Fibroblast of villous mesenchyme (primary cell): ENCODE measurements at places on chromosomes 1 and 21. TPM values are rescaled to one million over a fixed set of nuclear protein-coding genes. Genes with fewer than 3 reads are reported as not detected.

The KRTAP22-2 gene
- total RNA-seq, result not detected in 2 replicates

The ADORA3 gene
- not detected in 2 replicates for total RNA-seq

The ZNF648 gene
- not detected in 2 replicates for total RNA-seq

The SPRR3 gene
- total RNA-seq, result not detected in 2 replicates

The LCE1A gene
- not detected in 2 replicates for total RNA-seq

DNA sequence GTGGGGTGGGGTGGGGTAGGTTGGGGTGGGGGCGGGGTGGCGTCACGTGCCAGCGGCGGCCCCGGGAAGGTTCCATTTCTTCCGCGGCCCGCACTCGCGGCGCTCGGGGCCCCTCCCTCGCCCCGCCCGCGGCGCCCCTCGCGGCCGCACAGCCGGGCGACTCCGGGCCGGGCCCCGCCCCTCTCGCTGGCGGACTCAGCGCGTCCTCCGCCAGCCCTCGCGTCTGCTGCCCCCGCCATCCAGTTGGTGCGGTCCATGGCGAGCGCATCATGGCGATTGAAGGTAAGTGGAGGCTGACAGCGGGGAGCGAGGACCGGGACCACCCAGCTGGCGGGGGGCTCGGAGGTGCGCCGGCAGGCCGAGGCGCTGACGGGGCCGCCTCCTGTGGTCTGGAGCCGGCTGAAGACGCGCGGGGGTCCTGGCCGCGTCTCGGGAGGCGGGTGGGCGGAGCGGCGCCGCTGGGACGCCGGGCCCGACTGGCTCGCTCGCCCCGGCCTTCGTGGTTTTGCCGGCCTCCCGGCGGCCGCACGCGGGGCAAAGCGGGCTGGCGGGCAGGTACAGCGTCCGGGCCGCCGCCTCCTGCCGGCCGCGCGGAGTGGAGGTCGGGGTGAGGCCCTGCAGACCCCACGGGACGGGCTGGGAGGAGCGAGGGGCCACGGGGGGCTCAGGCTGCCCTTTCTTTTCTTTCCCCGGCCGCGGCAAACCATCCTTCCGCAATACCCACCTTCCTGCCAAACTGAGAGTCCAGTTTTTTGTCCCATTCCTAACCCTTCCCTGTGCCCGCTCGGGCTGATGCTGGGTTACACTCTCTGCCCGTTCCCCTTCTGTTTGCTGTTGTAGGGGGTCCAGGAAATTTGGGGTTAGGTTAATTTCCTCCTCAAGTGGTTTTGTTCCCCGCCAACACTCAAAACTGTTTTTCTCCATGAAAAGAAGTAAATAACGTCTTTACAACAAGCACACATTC, at the start of gene SYT14:
Gene SYT14, plus strand, starts transcription at position 222 of the 964 bp plus-strand sequence. Its CDS starts 48 bp downstream, at position 270.
- peak; percentile 24 for DNase-seq

GRCh38 chr1:88763649-88764406, 79.8 kb downstream of the PKN2 start:
- peak; percentile 31 for DNase-seq

GRCh38 chr1:32606565-32607371, 43.6 kb downstream of the ZBTB8OS start:
- no peak for DNase-seq

DNA sequence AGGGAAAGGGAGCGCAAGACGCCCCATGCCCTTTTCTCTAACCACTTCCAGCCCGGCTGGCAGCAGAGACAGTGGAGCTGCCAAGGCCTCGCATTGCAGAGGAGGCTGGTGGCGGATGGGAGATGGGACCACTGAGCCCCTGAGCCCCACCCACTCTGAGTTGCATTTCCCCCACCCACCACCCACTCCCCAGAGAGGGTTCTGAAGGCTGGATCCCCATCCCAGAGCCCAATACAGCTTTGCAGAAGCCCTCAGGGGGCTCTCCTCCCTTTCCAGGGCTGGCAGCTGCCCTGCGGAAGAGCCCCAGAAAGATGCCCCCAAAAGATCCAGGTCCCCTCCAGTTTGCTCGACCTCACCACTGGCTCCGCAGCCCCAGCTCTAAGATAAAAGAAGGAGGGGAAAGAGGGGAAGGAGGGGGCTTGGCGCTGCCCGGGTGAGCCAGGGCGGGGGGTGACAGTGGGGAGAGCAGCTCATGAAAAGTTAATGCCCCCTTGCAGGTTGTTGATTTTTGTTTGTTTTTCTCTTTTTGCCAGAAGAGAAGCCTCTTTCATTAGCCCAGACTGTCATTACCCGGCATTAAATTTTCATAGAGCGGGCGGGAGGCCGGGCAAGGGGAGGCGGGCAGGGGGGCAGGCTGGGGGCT, 38.4 kb upstream of the CASZ1 start:
- DNase-seq, result no peak

GRCh38 chr1:205448540-205449253, 7.1 kb downstream of the BLACAT1 start:
- no peak for DNase-seq

DNA sequence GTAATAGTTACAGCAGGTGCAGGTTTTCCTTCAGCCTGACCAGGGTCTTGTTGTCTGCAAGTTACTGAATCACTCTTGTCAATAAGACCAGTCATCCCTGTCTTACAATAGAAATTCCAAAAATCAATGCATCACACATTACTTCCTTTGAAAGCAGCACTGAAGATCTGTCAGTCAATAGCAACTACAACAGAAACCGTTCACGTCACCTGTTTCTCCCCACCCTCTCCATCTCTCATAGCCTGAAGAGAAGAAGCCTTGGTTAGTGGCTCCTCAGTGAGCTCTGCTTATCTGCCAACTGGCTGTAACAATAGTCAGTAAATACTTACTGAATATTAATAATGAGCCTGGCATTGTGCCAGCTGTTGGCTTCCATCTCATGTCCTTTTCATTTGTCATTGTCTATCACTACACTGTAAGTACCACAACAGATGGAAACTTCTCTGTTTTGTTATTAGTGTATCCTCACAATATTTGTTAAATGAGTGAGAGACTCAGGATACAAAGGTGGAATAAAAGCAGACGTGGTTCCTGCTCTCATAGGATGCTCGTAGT, 195.2 kb downstream of the S1PR1 start:
- no peak for DNase-seq

DNA sequence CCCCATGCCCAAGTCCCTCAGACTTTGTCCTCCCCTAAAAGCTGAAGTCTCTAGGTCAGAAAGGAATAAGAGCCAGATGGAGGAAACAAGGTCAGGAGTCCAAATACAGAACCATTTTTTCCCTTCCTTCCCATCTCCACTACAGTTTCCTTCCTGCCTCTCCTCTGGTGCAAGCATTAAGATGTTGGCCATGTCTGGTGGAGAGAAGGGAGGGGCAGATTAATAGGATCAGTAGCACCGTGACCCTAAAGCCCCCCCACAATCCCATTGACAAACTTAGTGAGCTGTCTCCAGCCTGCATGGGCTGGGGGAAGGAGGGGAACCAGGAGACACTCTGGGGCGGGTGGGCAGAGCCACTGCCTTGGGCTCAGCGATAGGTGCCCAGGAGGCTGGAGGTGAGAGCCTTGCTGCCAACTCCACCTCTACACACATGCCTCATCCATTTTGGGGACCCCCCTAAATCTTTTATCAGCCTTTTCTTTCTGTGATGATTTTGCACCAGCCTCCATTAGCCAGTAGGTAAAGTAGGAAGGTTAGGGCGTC, 59.8 kb downstream of the RHBG start:
- no peak for DNase-seq

DNA sequence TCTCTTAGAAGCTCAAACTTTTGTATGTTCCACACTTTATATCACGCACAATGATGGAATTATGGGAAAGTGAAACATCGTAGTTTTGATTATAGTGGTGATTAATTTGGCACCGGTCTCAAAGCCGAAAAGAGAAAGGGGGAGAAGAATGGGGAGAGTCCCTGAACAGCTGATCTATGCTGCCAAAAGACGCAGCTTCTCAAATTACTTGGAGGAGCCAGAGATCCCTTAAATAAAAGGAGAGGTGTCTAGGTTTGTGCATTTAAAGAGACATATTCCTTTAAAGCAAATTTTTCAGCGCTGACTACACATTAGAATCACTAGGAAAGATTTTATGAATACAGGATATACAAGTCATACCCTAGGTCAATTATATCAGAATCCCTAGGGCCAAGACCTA, 599.6 kb upstream of the ADAMTS5 start:
- DNase-seq, result no peak

DNA sequence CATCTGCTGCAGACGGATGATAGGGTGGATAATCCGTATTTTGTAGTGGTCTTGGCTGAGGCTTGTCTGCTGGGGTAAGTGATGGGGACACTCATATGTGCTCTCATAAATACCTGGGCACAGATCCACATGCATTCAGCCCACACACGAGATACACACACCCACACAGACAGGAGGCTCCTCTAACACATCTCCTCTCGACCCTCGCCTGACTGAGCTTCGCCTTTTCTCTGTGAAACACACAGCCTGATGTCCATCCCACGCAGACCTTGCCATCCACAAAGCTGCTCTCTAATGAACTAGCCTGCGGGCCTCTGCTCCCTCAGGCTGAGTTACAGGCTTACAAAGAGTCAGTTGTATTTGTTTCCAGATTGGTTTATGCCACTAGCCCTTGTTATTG, 96.3 kb upstream of the CSF3R start:
- no peak for DNase-seq

DNA sequence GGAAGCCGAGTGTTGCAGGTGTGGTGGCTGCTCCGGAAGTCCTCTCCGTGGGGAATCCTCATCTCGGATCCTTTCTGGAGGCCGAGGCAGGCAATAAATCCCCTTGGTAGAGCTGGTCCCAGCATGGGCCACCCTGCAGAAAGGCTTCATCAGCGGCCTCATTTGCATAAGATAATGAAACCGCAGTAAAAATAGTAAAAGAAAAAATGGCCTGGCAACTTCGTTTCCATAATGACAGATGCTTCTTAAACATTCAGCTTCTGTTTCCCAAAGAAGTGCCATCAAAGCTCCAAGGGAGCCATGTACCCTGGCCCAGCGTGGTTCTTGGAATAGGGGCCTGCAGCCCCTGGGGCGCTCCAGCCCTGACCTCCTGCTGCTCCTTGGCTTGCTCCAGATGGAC, 244.1 kb downstream of the GRIK3 start:
- DNase-seq, result no peak

DNA sequence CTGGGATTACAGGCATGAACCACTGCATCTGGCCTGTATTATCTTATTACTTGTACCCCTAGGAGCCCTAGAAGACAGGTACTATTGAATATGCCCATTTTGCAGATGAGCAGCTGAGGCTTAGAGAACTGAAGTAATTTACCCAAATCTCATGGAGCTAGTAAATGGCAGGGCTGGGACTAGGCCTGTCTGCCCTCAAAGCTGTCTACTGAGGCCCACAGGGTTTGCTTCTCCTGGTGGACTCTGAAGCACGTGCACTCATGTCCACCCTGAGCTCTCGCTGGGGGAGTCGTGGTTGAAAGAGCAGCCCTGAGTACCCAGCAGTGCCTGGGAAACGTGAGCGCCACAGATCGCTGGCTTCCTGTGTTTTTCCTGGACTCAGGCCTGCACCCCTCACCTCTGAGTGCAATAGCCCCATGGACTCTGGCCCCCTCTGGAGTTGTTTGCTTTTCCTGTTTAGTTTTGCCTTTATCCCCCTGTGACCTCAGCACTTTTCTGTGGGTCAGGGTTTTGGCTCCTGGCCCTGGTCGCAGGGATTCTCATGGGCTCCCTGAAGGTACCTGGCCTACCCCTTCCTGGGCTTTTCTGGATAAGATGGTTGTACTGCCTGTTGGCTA, 52.4 kb downstream of the ARHGEF10L start:
- no peak for DNase-seq

GRCh38 chr1:9009438-9010370, 16.5 kb downstream of the SLC2A7 start:
- DNase-seq, result peak; percentile 34

DNA sequence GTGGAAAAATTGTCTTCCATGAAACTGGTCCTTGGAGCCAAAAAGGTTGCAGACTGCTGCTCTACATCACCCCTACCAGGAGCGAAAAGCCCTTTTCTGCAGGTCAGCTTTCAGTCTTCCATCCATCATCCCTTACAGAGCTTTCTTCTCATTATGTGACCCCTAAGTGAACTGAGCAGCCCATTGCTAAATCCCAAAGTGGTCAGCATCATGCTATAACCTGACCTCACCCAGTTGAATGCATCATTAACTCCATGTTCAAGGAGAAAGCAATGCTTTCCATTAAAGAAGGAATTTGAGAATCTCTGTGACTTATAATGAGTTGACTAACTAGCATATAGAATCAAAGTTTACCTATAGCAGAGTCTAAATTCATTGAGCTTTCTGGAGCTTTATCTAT, 10.4 kb upstream of the IL24 start:
- DNase-seq, result no peak

GRCh38 chr1:156149374-156150332, 3.7 kb upstream of the SEMA4A start:
- no peak for DNase-seq

GRCh38 chr1:151619489-151620093, 7.7 kb downstream of the SNX27 start:
- peak; percentile 85 for DNase-seq
